ENCODE measurements at places on chromosomes 6 and 20.

- no peak for DNase-seq
These were observed 775.8 kb upstream of the FLRT3 start for GRCh38 chr20:15113144-15113773.

- DNase-seq = no peak
These were observed 39.8 kb downstream of the CD164 start for GRCh38 chr6:109342506-109342905.

GRCh38 chr20:43904827-43905177 is 9.8 kb upstream of the TOX2 start:
- no peak for DNase-seq

DNA sequence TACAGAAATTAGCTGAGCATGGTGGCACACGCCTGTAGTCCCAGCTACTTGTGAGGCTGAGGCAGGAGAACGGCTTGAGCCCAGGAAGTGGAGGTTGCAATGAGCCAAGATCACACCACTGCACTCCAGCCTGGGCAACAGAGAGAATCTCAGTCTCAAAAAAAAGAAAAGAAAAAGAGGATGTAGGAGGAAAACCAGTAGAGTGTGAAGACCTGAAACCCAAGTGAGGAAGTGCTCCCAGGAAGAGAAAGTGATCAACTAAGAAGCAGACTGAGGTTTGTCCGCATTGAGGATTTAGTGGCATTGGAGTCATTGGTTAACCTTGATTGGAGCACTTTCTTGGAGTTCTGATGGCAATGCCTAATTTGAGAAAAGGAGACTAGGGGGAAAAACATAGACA is 20.6 kb upstream of the TASP1 start:
- DNase-seq = no peak

DNA sequence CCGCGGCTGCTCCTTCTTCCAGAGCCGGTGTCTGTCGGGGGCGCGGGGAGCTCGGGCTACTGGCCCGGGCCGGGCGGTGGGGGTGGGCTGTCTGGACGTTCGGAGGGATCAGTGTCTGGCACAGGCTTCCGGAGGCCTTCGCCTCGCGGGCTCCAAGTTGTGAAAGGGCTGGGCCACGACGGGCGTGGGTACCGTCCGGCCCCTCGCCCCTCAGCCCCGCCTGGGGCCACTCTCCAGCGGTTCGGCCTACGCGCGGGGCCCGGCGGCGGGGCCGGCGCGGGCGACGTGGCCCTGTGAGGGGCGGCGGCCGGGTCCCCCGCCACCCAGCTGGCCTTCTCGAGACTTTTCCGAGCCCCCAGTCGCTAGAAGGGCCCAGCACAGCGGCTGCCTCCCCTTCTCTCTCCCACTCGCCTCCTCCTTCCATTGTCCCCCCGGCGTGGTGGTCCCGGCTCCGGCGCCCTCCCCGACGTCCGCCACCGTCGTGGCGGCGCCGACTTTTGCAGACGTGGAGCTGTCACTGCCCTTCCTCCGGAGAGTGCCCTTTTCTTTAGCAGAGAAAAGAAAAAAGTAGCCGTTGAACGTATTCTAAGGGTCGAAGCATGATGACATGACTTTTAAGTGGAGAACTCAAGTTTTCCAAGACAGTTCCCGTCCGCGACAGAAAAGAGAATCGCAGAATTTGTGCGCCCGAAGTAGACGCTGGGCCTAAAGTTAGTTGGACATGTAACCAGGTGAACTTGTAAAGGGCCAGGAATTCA is 571 bp downstream of the ITCH start:
- peak; percentile 39 for DNase-seq

GRCh38 chr20:54535033-54535432 is 59.6 kb downstream of the DOK5 start:
- no peak for DNase-seq

DNA sequence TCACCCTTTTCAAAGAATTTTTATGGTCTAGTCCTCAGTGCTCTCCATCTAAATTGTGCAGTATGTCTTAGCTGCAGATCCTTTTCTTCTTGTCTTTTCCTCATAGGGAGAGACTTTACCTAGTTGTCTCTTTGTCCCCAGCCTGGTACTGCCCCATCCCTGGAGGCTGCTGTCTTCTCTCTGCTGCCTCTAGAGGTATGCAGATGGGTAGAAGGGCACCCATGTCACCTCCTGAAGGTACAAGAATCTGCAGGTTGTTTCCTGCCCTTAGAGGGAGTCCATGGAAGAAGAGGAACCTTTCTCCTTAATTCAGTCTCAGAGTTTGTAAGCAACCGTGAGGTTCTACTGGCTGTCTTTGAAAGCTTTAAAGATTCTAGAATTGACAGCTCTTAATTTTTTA is 39.1 kb downstream of the MCM8 start:
- no peak for DNase-seq

DNA sequence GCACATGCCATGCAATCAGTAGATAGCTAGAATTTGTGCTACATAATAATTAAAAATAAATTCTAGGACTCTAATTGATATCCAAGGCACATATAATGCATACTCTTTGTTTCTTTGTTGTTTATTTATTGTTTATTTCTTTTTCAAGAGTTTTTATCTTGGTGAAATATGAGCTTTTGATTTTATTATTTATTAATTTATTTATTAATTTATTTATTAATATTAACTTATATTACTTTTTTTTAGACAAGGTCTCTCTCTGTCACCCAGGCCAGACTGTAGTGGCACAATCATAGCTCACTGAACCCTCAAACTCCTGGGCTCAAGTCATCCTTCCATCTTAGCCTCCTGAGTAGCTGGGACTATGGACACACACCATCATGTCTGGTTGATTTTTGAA is 519.9 kb downstream of the HAO1 start:
- no peak for DNase-seq

GRCh38 chr20:62991196-62991807 is 15.5 kb downstream of the BHLHE23 start:
- DNase-seq = no peak

GRCh38 chr6:154157082-154157481 is 118.0 kb downstream of the OPRM1 start:
- no peak for DNase-seq

DNA sequence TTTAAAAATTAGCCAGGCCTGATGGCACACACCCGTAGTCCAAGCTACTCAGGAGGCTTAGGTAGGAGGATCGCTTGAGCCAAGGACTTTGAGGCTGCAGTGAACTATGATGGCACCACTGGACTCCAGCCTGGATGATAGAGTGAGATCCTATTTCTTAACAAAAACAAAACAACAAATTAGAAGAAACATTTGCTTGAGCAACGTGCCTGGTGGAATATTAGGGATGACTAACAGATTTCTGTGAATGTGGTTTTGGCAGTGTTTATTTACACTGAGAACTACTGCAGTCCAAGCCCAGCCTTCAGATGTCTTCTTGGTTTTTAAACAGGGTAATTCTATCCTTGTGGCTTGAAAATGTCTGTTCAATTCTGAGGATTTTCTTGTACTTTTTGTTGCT is 9.2 kb downstream of the PPP1R3G start:
- DNase-seq = no peak

DNA sequence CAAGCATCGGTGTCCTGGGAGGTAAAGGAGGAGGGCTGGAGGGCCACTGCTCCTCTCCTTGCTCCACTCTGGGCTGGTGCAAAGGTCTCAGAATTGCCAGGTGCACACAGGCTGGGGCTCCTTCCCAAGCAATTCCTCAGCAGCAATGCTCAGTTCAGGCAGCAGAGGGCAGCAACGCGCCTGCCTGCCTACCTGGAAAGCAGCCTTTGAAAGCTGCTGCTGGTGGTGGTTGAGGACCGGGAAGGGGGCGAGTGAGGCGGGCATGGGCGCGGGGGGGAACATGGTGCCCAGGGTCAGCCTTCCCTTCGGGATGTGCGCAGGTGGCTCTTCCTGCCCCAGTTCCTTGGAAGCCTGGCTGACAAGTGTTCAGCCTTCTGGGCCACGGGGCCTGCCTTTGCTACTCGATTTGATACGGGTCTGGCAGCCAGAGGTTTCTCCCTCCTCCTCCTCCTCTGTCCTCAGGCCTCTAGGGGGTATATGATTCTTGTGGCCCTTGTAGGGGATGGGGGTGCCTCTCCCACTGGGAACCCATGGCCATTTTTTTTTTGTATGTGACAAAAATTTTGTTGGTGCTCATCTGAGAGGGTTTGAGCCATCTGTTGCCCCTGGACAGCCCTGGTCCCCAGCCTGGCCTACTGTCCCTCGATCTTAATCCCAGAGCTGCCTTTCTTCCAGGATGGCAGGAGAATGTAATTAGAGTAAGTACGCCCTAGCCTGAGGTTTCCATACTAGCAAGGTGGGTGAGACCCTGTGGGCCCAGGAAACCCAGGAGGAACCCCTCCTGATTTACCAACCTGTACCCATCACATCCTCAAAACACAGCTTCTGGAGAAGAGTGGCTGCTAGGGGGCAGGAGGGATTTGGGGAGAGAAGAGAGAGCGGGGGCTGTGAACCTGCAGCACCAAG is 20.1 kb downstream of the MRPS18A start:
- DNase-seq = peak; percentile 96

DNA sequence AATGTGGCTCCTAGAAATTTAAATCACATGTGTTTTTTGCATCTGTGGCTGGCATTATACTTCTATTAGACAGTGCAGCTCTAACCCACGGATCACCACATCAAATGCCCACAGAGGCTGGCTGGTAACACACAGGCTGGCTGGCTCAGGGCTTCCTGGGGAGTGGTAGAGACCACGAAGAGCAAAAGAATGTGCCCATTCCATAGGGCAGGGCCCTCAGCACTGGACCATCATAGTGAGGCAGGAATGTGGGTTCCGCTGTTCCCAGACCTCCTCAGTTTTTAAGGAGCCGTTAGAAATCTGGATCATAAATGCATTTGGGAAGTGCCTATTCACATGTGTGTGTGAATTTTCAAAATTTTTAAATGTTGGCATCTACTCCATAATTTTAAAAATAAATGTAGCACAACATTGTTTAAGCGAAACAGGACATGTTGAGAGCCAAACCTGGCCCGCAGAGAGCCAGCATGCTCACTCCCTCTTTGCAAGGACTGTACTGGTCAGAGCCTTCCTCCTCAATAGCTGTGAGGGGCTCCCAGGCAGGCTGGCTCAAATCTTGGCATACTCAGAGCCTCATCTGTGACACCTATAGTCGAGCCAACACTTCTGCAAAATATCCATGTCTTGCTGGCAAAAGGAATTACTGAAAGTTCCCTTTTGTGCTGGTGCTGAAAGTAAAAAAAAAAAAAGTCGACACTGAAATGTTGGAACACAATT is 190.5 kb downstream of the FNDC1 start:
- no peak for DNase-seq

Data from stimulated activated CD8-positive, alpha-beta memory T cell treated with anti-CD3 and anti-CD28 coated beads, Interleukin-4, amount 100 ng/mL, for 48 hours (primary cell).